Fibroblast of skin of scalp (primary cell): ENCODE measurements at places on chromosomes 3 and 15.

DNA sequence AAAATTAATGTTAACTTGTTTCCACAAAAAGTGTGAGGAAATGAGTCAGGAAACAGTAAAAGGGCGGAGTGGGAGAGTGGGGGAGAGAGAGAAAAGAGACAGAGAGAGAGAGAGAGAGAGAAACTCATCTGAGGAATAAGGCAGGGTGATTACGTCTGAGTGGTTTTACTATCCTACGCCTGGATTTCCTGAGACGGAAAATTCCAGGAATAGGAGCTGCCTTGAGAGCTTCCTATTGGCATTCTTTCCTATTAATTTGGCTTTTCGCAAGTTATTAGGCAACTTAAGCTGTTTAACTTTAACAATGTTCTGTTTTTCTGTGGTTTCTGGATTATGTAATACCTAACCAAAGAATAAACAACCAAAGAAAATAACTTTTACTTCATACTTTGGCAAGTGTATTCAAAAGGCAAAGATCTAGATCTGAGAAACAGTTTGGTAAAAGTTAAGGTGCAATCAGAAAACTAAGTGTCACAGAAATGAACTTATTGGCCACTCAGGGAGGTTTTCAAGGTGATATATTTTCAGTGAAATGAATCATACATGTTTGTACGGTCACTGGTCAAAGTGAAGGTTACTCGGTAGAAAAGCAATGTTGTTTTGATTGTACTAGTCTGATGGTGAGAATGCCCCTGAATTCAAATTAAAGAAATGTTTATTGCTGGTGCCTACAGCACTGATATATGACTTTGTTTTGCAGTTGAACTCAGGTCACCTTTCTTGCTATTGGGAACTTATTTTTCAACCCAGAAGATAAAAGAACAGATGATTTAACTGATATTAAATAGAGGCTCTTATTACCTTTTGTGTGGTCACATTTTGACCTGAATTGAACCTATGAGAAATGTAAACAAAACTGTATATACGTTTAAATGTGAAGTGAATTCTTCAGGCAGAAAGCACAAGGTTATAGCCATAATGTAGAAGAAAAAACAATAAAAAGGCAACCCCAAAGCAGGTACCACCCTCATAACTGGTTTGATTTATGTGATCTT, 39.9 kb upstream of the TNFSF10 start:
- DNase-seq = peak; percentile 40

DNA sequence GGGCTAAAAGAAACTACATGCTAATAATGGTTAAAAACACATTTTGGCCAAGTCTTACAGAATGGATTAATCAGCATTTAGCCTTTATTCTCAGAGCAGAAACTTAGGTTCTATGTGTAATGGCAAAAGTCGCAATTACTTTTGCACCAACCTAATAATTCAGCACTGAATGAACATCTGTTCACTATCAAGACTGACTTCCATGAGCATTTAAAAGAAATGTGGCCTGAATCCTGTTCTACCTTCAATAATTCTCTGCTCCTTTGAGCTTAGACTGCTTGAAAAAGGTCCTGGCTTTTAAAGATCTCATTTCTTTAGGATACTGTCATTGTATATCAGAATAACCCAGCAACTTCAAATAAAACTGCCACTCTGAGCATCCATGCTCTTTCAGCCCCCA, 145.9 kb downstream of the PDZRN3 start:
- DNase-seq = no peak

- DNase-seq = no peak
Observed at GRCh38 chr15:39670687-39671086, 89.8 kb downstream of the THBS1 start.

GRCh38 chr15:22881739-22882440, 43.4 kb downstream of the NIPA2 start:
- DNase-seq = no peak

DNA sequence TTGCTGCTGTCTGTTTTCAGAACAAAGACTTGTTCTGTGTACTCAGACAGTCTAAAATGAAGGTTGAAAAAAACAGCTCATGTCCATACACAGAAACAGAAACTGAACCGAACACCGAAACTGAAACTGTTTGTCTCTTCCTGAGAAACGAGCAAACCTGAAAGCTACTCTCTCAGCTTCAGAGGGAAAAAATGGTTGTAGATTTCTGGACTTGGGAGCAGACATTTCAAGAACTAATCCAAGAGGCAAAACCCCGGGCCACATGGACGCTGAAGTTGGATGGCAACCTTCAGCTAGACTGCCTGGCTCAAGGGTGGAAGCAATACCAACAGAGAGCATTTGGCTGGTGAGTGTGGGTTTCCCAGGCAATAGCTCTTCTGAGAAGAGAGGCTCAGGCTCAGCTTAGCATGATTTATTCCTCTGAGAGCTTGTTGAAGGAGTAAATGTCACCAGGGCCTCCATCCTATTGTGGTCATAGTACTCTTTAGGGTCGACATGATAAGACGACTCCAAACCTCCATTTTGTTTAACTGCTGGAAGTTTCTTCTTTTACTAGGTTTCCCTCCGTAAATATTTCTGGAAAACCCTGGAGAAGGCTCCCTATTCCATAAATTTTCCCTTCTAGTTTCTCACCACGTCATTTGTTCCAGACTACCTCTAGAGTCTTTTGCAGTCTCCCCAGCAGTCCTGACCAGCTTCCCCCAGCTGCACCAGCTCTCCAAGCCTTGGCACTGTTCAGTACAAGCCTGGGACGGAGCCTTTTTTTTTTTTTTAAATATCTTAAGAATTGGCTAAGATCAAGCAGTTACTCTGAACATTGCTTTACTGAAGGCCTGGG, at the start of gene RTP4:
Gene RTP4, plus strand, starts transcription at position 135 of the 838 bp plus-strand sequence. Its CDS starts 57 bp downstream, at position 192.
- peak; percentile 15 for DNase-seq

DNA sequence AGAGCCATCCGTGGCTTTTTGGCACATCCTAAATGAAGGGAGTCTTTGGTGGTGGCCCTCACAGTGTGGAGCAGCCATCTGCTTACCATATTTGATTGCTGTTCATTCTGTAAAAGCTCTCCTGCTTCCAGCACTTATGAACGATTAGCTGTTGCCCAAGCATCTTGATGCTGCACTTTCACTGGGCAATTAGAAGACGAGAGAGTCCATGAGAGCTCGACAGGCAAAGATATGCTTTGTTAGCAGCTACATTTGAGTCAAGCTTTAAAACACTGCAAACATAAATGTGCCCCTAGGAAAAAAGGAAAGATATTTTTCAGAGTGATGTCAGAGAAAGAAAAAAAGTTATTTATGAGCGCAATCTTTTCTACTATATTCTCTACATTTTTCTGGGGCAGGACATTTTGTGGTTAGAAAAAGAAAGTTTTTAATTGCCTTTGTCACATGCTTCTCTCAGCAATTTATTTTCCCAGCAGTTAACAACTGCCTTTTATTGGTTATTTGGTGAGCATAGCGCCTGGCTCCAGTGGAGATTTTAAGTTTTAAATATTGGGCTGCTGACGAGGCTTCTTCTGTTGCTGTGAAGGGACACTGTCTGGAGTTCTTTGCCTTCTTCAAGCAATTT, 468.4 kb downstream of the C3orf38 start:
- DNase-seq = no peak

- no peak for DNase-seq
Observed at GRCh38 chr3:61463191-61463590, 98.2 kb upstream of the PTPRG start.

GRCh38 chr15:23403550-23403949, 43.5 kb downstream of the GOLGA6L2 start:
- no peak for DNase-seq

GRCh38 chr3:159945930-159946329, 42.7 kb upstream of the IL12A start:
- no peak for DNase-seq

- peak; percentile 51 for DNase-seq
Observed at GRCh38 chr3:100268156-100268555, 7.4 kb downstream of the TBC1D23 start.
